Activated CD4-positive, alpha-beta memory T cell treated with anti-CD3 and anti-CD28 coated beads for 36 hours (primary cell): ENCODE measurements at places on chromosomes 5 and 9.

- no peak for DNase-seq
These were observed 415.1 kb downstream of the TMEM161B start for GRCh38 chr5:87853541-87853940.

- DNase-seq, result no peak
These were observed 128.7 kb downstream of the C5orf15 start for GRCh38 chr5:133839721-133840120.

DNA sequence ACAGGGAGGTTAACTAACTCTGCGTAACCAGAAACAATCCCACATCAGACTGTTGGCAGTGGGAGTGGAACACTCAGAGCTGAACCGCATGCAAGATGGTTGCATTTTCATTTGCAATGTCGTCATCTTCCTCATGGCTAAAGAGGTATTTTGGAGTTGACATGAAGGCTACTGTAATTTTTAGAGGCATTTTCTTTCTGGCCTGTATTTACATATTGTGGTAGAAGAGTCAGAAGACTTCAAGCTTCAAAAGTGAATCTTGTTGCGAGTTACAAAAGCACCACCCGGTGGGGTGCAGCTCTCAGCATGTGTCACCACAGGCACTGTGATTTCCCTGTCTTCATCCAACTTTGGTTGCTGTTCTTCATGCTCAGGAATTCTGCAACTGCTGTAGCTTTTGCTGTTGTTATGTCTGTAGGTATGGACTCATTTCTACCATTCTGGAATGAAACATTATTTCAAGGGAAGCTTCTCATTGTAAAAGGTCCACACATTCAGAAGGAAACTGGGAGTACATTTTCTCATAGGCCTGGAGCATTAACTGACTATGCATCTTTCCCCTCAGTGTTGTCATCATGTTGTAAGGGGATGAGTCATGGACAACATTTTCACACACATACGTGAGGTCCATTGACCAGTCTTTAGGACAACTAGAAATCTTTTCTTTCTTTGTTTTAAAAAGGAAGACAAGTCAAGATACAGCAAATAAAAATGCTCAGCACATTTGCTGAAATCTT, 35.4 kb upstream of the GDNF start:
- DNase-seq, result no peak

- no peak for DNase-seq
These were observed 580.5 kb upstream of the SGCD start for GRCh38 chr5:155746367-155747038.

- no peak for DNase-seq
These were observed 4.0 kb downstream of the IL7R start for GRCh38 chr5:35860686-35861085.

DNA sequence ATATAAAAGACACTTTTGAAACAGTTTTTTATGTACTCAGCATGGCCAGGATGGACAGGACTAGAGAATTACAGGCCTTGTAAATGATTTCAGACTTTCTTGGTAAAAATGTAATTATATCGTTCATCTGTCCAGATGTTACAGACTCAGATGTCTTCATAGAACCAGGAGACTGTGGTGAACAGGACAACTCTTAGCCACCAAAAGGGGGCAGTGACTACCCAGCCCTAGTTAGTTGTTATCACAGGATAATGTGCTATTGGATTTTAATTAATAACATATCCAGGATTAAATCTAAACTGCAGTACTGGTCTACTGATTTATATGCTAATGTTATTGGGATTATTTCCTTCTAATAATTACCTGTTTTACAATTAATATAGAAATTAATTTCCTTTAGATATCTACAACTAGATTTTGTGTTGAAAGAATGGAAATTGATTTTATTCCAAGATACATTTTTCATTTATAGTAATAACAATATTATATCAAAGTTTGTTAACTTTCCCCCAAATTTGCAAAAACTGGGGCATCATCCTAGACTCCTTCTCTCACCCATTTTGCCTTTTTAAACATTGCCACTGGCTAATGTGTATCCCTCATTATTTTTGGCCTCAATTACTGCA, 99.4 kb downstream of the MTREX start:
- DNase-seq, result no peak

DNA sequence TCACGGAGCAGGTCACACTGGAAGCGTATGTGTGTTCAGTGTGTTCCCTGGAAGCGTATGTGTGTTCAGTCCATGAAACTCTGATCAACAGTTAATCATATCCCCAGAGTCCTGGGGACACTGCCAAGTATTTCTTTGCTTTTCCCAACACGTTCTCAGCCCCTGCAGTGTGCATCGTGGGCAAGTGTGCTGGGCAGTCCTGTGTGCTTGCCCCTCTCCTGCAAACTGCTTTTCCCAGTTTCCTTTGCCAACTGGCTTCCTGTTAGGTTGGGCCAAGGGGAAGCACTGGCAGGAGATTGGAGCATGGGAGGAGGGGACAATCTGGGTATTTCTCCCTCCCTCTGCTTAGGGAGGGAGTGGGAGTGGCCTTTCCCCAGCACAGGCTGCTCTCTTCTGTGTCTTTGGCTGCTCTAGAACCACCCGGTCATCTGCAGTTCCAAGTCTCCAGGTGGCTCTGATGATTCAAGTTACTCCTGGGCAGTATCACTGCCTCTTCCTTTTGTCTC, 36.8 kb upstream of the NEK6 start:
- peak; percentile 3 for DNase-seq

DNA sequence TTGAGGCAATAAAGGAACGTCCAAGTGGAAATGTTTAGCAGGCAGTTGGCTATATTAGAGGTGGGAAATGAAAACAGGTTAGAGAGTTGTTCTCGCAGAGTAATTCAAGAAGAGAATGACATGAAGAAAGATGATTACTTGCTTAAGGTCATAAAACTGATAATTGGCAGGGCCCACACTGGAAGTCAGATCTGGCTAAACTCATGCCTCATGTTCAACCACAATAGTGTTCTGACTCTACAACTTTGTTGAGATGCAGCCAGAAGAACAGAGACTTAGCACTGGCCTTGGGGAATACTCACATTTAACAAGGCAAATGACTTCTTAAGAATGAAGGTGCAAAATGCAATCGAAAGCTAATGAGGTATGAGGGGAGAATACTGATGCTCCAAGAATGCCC, 27.2 kb upstream of the TNFSF8 start:
- peak; percentile 31 for DNase-seq

DNA sequence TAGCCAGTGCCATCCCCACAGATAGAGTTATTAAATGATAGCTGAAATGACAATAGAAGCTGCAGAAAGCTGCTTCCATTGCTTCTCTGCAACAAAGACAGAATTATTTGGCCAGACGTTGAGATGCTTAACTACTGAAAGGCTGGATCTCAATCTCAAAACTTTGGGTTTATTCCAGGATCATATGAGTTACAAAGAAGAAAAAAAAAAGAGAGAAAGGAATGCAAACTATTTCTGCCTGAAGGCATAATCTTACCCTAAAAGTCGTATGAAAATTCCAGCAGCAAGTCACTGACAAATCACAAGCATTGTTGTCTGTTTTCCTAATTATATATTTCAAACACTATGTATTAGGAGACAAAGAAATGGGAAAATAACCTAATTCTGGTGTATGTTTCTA, 12.8 kb upstream of the TYRP1 start:
- no peak for DNase-seq

- no peak for DNase-seq
These were observed 370.6 kb downstream of the DMRTA1 start for GRCh38 chr9:22817181-22817580.

GRCh38 chr5:95518417-95518816, 36.4 kb downstream of the SKIC3 start:
- no peak for DNase-seq

DNA sequence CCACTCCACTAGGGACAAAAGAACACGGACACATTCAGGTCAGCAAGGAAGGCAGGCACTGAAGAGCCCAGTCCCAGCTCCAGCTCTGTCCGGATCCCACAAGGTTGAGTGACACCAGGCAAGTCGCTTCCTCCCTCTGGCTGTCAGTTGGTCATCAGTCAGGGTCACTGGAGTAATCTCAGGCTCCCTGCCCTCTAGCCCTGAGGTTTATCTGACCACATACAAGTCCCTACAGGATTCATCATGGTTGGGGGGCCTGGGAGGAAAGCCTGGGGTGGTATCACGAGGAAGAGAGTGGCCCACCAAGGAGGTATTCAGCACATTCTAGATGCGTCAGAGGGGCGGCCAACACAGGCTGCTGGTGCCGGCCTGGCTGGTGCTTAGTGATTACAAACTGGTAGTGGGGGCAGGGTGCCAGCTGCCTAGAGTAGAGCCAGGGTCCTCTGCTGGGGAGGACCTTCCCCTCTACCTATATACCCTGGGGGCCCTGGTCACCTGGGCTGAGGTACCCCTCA, 81.5 kb downstream of the SHB start:
- DNase-seq, result no peak

GRCh38 chr9:116736399-116737151, 49.5 kb downstream of the TRIM32 start:
- DNase-seq, result no peak

DNA sequence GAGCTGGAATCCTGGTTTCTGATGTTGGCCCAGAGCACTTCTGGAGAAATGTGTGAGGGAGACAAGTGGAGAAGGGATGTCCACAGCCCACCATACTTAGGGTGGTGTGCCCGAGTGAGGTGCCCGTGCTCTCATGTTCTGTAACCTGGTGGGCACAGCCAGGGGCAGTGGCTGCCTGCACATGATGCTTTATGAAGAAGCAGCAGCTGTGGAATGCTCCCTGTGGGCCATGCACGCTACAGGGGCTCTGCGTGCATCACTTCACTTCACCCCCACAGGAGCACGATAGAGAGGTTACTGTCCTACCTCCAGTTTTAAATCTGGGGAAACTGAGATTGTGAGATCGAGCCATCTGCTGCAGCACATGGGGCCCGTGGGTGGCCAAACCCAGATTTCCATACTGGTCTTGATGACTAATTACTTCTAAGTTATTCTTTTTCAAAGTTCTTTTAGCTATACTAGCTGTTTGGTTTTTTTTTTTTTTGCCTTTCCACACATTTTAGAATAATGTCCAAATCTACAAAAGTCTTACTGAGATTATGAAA, 441.6 kb downstream of the GADD45G start:
- DNase-seq, result peak; percentile 42

DNA sequence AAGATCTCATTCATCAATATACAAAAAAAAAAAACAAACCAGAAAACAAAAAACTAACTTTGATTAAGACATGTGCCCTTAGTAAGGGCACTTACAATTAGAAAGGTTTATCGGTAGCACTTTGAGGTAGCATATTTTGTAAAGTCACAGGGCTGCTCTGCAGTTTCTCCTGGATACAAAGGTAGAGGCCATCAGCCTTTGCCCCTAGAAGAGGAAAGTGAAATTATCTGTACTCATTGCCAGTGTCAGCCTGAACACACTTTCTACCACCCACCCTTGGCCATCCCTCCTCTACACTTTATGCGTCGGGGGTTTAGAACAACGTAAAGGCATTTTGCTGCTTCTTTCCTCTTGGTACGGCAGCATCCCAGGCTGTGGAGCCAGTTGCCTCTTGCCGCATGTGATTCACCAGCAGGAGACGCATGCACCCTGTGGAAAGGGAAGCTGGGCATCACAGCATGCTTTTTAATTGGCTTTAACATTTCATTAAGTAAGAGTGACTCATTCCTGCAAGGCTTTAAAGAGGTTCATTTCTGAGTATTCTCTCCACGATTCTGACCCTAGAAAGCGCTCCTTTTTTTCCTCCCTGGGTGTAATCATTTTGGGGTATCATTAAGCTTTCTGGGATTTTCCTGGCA, 84.6 kb downstream of the CEMIP2 start:
- DNase-seq, result no peak

- DNase-seq, result no peak
These were observed 118.4 kb upstream of the MAP3K1 start for GRCh38 chr5:56696900-56697299.

DNA sequence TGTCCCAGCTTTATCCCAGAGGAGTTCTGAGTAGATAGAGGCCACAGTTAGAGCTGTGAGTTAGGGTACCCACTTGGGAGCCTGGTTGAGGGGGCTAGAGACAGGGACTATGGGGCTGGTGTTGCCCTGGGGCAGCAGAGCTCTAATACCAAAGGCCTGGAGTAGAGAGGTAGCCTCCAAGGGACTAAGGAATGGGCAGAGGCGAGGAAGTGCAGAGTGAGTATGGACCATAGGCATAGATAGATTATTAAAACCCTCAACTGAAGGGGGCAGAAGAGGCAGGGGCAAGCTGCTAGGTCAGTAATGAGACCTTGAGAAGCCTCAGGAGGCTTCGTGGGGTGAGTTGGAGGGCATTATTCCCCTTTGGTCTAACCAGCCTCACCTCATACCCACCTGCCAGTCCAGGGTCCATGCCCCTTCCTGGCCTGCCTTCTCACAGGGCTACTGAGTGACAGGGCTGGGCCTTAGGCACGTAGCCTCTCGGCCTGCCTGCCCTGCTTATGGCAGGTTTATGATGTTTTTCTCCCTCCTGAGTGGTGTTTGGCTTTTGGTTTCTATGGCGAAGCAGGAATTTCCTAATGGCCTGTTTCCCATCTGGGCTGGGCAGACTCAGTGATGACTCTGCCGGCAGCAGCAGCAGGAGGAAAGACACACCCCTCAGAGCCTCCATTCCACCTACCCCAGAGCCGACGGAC, 8.0 kb downstream of the PDLIM4 start:
- DNase-seq, result no peak

GRCh38 chr5:180067986-180068385, 3.6 kb downstream of the RNF130 start:
- no peak for DNase-seq

DNA sequence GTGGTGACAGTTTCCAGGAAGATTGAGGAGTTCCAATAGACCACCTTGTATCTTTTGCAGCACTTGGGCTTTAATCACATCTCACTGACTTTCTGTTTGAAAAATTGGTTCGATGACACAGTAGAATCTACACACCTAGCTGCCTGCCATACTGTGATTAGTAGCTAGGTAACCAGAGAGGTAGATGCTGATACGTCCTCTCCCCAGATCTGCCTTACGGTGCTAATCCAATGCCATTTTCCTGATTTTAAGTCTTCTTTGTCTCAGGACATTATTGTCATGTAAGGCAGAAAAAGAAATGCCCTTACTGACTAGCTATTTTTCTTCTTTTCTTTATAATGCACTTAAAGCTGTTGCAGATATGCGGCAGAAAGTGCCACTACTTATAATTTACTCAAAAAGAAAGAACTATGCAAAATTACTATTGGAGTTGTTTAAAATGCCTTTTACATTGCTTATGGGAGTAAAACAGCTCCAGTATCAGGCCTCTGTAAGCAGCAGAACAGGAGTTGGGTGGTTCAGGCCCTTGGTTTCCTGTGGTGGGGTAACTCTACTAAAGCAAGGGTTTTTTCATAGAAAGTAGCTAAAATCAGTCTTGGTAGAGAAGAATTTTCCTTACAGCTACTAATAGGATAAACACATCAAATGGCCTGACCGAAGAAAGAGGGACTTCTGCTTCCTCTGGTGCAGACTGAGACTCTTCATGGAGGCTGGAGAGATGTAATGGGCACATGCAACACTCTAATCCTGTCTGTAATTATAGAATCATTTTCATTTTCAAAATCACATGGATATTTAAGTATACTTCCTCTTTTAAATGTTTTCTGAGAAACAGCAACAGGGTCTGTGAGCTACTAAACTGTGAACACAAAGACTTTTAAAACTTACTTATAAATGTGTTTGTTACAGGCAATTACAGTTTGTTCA, 177.2 kb downstream of the MAPKAP1 start:
- DNase-seq, result no peak

- DNase-seq, result peak; percentile 57
These were observed 120.2 kb upstream of the GRHPR start for GRCh38 chr9:37302277-37302676.
